ENCODE measurements at places on chromosomes 11 and 22.

- peak; percentile 91 for DNase-seq
Measured at GRCh38 chr11:116499396-116500003, 273.3 kb downstream of the BUD13 start.

DNA sequence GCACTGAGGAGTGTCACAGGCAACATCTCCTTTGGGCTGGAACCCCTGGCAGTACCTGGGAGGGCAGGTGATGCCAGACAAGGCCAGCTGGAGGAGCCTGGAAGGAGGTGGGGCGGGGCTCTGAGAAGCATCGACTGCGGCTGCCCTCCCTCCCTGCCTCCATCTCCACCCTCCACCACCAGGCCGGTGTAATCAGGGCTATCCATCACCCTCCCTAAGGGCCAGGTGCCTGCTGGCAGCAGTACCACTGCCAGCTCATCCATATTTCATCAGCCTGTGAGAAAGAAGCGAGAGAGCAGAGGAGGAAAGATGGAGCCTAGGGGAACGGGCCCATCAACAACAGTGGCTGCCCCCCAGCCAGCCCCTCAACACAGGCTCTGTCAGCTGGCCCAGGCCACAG lies 51.4 kb upstream of the RASD2 start:
- no peak for DNase-seq

DNA sequence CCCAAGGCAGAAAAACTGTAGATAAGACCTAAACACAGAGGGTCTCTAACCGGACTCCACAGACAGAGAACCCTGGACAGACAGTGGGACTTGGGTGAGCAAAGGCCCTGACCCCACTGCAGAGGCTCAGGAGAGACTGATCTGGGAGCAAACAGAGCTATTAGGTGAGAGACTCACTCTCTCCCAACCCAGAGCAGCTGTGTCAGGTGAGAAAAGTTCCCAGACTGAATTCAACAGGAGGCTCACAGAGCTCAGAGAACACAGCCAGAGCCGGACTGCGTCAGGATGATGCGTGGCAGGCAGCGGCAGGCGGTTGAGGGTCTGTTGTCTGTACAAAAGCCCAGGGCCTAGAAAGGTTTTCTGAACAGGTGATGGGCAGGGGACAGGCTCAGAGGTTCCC lies 5.5 kb downstream of the RFPL2 start:
- no peak for DNase-seq

- DNase-seq = no peak
Measured at GRCh38 chr11:100756559-100756958, 69.5 kb downstream of the ARHGAP42 start.

- DNase-seq = no peak
Measured at GRCh38 chr22:46104170-46104880, 46.0 kb upstream of the PPARA start.

DNA sequence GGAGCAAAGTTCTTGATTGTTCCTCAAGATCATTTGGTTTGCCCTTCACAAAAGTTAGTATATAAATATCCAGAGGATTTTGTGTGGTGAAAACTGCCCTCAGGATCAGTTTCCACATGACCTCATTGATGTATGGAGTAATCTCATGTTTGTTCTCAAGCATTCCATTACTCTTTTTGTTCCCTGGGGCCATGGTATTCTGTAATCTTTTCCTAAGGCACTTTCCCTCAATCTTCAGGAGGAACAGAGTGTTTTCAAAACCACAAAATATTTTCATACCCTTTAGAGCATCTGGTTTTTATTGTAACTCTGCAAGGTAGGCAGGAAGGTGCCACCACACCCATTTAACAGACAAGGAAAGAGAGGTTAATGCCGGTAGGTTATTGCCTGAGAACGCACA lies 99.6 kb downstream of the FAM181B start:
- no peak for DNase-seq

DNA sequence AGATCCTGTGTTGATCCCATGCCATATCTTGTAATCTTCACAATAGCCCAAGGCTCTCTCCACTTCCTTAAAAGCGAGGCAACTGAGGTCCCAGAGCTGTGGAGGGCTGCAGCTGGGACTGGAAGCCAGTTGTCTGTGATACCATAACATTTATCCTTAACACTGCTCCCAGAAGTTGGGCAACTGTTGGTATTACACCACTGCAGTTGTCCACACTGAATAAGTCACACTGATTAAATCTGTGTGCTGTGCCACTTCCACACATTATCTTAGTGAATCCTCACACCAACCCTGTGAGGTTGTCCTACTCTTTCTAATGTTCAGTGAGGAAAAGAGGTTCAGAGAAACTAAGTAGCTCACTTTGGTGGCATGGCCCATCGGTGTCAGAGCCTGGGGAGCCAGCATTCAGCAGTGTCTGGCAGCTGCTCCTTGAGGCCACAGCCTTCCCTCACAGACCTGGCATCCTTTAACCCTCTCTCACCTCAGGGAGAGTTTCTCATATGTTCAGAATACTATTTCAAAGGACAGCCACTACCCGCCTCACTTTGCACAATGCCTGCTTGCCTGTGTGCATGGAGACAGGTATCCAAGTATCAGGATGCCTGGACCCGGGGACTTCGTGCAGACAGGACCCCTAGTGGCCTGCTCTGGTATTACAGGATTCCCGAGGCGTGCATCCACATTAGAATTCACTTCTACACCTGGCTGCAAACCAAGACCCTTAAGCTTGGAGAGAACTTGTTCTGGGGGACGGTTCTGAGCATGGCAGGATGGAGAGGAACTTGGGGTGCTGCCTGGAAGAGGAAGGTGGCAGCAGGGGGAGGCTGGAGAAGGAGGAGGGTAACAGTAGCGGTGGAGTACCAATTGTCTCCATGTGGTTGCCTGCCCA lies 221.9 kb upstream of the TBCEL start:
- peak; percentile 57 for DNase-seq
